ENCODE measurements at places on chromosomes 3 and 15.
A peak's percentile ranks its signal among the peaks of the same experiment; 100 is the strongest.

- DNase-seq, result no peak
These were observed 8.7 kb upstream of the NDUFB4 start for GRCh38 chr3:120587332-120587975.

DNA sequence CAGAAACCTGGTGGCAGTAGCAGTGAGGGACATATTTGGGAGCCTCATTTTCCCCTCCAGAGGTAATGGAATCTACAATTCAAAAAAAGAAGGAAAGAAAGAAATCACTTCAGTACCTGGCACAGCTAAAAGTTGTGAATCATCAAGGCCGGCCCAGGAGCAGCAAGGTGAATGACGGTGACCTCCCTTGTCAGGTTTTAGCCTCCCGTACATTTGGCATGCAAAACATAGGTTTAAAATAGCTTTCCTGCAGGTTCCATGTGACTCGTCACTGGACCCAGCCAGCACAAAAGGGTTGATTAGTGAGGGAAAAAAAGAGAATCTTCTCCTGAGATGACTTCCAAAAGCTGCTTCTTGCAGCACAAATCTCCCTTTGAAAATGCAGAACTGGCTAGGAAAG lies 394.2 kb downstream of the LSAMP start:
- DNase-seq, result no peak

DNA sequence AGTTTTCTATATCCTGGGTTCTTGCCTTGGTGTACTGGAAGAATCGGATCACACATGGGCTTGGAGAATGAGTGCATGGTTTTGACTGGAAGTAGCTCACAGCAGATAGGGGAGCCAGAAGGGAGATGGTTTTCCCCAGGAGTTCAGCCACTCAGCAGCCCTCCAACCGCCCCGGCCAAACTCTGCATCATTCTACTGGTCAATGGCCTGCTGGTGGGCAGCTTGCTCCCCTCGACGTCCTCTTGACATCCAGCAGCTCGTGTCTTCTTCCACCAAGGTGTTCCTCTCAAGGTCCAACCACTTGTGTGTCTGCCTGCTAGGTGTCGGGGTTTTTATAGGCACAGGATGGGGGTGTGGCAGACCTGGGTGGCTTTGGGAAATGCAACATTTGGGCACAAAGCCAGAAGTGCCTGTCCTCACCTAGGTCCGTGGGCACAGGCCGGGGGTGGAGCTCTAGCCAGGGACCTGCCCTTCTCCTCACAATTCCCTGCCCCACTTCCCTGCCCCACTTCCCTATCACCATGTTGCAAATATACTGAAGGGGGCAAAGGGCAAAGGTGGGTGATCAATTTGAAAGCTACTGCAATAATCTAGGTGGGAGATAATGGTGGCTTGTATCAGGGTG lies 3.0 kb upstream of the GTPBP8 start:
- no peak for DNase-seq

DNA sequence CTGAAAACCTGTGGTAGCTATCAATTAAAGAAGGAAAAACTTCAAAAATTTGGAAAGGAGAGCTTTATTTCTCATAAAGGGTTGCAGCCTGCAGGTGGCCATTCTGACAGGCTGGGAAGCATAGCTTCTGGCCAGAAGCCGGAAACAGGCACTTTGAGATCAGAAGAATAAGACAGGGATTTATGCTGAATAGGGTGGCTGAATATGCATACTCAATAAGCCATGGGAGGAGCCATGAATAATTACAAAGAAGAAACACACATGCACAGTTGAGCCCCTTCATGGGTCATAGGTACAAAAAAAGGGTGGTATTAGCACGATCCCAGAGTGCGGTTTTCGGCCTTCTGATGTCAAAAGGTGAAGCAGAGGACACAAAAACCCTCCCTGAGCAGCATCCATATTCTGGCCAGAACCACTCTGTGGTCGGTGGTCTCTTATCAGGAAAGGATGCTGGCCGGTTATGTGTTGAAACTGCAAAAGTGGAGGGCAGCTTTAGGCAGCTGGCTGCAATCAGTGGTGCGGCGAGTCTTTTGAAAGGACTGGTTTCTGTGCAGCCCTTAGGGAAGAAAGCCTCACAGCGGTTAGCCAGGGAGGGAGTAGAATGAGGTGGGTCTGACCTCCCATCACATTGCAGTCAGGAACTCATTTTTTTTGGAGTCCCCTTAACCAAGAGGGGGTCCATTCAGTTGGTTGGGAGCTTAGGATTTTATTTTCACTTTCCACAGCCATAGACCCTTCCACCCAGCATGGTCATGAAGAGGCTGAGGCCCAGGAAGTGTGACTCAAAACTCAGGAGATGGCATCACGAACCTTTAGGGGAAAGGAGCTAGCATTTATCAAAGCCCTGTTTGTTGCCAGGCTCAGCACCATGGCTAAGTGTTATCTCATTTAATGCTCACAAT lies 34.7 kb upstream of the CCDC174 start:
- no peak for DNase-seq

- DNase-seq, result no peak
These were observed 28.7 kb downstream of the SENP8 start for GRCh38 chr15:72146934-72147333.

GRCh38 chr3:45912435-45912834 lies 26.1 kb downstream of the CCR9 start:
- DNase-seq, result no peak

DNA sequence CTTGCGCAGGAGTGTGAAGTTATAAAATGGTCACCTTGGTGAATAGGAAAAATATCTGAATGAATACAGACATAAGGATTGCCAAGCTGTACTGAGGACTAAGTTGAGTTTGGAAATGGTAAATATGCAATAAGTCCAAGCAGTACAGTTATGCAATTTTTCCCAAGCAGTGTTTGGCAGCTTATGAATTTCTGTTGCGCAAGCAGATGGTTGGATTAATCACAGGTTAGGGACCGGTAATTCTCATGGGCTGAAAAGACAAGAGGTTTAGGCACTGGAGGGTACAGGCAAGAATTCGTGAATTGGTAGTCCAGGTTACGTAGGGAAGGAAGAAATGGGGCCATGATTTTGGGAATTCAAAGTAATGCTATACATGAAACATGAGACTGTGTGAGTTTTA lies 210.3 kb downstream of the RAP2B start:
- DNase-seq, result no peak

DNA sequence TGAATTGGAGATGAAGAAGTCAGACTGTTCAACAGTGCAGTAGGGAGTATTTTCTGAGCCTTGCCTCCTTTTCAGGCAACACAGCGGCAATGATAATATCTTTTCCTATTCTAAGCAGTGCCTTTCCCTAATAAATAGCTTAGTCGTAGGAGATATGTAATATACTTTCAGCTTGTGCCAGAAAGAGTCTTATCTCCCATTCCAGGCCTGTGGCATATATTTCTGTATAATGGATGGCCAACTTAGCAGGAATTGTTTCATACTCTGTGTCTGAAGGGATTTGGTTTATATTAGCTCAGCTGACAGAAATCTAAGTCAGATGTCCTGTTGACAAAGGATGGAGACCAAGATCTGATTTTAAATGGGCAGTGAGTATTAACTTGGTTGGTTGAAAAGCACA lies 397.1 kb downstream of the CACNA2D3 start:
- no peak for DNase-seq

DNA sequence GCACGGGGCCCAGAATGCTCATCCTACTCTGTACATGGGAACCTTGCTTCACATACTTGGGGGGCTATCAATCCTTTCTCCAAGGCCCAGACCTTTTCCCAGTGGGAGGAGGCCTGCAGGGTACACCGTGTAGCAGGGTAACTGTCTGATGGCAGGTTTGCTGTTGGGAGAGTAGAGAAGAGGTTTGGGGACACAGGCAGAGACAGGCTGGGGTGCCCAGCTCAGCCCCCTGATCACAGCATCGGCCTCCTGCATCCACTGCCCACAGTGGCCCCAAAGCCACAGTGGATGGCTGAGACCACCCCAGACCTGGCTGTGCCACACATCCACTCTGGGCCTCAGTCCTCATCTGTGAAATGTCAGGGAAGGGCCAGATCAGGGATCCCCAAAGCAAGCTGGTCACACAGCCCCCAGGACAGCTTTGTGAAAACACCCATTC lies 5.6 kb downstream of the CHRNA3 start:
- DNase-seq, result no peak

GRCh38 chr3:46544771-46545503 lies 21.2 kb downstream of the LRRC2 start:
- no peak for DNase-seq

DNA sequence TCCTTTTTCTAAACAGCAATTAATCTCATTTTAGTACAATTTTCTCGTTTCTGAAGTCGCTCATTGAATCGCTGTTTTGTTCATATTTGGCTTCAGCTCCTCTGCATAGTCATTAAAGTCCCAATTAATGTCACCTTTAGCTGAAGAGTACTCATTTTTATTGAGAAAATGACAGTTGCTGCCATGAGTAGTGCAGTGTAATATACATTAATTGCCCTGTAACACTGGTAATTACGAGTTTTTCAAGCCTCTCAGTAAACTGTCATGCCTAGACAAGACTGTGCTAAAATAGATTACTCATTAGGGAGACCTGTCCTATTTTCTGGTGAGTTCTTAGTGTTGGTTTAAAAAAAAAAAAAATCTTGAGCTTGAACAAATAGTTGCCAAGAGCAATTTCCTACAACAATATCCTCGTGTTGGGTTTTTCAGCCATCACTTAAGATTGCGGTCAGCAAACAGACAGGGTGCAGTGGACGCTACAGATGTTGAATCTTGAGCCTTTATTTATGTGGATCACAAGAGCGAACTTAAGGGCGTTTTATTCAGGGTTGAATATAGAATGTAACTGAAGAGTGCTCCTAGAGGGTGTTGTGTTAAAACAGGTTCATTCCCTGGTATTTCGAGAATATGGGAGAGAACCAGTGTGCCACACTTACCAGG lies 176.0 kb downstream of the CDIN1 start:
- DNase-seq, result no peak

- DNase-seq, result no peak
These were observed 15.2 kb downstream of the TIPARP start for GRCh38 chr3:156689608-156690007.

DNA sequence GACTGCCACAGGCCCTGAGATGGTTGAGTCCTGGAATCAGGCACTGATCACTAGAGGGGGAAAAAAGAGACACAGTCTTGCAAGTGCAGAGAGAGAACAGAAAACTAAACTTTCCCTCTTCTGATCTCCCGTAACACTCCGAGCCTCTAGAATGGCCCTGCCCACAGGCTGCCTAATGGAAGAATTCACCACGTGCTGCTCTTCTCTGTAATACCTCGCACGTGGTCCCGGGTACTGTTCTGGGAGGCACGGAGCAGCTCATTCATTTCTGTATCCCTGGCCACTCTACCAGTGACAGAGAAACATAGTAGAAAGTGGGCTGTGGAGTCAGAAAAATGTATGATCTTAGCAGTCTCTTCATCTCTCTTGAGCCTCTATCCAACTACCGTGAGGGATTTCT lies 30.4 kb downstream of the VGLL4 start:
- DNase-seq, result no peak

GRCh38 chr3:32109256-32109655 lies 2.8 kb downstream of the GPD1L start:
- no peak for DNase-seq

DNA sequence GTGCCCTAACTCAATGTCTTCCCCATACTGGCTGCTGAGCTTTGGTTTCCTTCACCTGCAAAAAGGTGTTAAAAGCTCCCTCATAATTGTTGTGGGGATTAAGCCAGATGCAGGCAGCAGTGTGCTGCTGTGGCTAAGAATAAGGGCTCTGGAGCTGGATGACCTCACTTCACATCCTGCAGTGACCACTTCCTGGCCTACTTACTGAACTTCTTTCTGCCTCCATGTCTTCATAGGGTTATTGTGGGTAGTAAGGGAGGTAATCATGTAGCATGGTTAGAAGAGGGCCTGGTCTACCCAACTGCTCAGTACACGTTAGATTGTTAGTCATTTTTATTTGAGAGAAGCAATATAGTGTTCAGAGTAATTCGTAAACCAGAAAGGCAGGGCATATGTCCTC lies 18.4 kb downstream of the GYG1 start:
- no peak for DNase-seq

DNA sequence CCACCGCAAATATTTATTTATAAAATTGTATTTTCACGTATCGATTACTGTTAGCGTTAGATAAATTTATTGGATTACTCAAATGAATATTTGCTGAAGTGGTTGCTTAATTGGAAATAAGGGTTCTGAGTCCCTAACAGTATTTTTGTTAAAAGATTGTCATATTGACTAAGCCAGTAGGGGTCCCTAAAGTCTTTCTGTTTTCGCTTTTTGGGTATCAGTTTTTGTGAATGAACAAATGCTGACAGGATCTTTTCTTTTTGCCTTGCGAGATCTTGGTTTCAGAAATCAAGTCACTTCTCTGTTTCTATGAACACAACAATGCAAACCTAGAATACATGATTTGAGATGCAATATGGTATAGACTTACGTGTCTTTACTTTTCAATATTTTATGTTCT lies 7.1 kb downstream of the RAD51 start:
- peak; percentile 3 for DNase-seq

DNA sequence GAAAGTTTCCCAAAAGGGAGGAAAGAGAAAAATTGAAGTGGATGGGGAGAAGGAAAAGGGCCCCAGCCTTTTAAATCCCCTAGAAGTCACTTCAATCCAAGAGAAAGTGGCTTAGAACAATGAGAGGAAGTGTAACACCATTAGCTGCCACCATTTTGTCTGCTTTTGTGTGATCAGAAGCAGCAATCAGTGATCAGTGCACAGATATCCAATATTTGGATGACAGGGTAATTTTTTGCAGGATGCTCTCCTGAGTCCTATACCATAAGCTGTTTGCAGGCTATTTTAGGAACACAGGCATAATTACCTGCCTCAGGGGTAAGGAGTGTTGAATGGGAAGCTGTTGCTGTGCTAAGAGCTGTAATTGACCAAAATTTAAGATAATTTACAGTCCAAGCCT lies 31.4 kb downstream of the SLC35A5 start:
- no peak for DNase-seq

GRCh38 chr3:167941234-167941995 lies 154.3 kb downstream of the GOLIM4 start:
- DNase-seq, result no peak

GRCh38 chr3:72976281-72976741 lies 20.3 kb upstream of the PPP4R2 start:
- no peak for DNase-seq

DNA sequence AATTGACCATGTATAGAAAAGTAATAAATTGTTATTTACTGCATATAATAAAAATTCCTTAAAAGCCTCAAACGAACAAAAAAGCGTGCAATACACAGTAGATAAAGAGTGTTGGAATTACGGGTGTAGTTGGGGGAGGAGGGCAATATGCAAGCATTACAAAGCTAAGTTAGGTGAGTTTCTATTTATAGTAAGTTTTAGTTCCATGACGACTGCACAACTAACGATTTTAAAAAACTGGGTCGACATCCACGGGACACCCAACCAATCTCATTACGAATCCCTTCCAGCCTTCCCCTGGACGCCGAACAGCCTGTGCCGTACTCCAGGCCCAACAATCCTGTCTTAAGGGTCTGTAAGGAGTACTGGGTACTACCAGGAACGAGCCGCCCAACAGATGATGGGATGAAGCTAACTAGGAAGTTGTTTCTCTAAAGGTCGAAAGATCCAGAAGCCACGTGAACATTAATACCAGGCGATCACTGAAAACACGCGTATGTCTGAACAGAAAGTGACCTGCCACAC lies 677 bp downstream of the POLQ start:
- no peak for DNase-seq

GRCh38 chr15:93150910-93151881 lies 62.2 kb upstream of the RGMA start:
- no peak for DNase-seq

GRCh38 chr15:42387603-42388002 lies 28.3 kb downstream of the CAPN3 start:
- no peak for DNase-seq
